ENCODE measurements at places on chromosomes 7 and 10.

DNA sequence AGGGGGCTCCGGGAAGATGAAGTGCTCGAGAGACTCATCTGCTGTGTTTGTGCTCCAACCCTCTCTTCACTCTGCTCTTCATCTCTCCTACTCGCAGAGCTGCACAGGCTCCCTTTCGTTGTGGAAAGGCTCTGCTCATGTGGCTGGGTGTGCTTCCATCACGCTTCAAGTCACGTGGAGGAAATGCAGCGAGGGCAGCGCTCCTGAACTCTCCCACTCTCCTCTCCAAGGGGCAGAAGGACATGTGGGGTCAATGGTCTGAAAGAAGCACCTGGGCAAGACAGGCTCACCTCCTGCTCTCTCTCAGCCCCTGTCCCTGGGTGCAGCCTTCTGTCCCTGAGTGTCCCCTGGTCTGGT is 72.6 kb downstream of the USP6NL start:
- no peak for DNase-seq

DNA sequence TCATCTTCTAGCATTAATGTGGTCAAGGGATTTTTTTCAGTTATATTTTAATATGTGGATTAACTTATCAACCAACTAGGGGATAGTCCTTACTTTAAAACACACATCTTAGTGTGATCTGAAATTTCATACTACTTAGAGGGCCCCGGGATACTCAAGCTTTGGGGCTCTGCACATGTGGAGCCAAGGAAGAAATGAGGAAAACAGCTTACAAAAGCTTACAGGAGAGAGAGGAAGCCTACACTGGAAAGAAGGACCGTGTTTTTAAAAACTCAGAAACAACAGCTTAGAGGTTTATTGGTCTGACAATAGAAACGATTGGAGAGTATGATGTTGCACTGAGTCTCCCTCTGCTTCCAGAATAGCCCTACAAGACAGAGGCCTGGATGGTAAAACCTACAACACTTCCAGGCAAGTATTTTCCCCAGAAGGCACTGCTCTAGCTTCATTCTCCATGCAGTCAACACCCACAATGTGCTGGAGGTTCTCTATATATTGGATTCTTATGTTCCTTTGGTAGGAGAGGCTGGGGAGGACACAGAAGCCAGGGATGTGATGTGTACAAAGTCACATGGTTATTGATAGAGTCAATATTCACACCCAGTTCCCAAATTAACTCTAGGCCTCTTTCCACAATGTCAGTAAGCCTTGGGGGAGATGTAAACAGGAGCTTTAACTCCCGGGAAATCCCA is 47.3 kb downstream of the JCAD start:
- no peak for DNase-seq

DNA sequence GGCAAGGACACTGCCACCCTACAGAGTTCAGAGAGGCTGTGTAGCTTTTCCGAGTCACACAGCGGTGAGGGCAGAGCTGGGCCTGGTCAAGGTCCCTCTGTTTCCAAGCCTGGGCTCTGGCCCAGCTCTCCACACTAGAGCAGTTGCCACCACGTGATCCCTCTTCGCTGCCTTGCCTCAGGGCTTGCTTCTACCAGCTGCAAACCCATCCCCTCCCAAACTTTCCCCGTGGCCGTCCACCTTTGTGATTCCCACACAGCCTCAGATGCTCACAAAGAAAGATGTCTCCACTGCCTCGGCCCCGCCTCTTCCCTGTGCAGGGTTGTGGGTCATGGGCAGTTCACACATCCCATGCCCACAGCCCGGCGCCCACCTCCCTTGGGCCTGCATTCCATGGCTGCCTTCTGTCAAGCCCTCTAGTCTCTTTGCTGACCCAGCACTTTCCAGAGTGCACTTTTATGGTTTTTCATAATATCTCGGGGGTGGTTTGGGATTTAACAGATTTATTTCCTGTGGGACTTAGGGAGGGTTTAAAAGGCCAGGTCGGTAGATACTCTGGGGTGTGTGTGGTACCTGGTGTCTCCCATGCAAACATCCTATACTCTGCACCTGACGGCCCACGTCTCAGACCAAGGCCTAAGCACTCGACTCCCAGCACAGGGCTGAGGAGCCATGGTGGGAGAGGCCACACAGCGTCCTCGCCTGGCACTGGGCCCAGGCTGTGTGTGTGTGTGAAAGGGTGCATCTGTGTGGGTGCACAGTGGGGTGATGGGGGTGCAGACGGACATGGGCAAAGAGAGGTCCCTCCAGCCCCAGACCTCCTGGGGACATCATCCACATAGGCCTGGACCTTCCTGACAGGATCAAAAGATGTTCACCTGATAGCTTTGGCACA is 59.6 kb downstream of the PKD1L1 start:
- DNase-seq = no peak

DNA sequence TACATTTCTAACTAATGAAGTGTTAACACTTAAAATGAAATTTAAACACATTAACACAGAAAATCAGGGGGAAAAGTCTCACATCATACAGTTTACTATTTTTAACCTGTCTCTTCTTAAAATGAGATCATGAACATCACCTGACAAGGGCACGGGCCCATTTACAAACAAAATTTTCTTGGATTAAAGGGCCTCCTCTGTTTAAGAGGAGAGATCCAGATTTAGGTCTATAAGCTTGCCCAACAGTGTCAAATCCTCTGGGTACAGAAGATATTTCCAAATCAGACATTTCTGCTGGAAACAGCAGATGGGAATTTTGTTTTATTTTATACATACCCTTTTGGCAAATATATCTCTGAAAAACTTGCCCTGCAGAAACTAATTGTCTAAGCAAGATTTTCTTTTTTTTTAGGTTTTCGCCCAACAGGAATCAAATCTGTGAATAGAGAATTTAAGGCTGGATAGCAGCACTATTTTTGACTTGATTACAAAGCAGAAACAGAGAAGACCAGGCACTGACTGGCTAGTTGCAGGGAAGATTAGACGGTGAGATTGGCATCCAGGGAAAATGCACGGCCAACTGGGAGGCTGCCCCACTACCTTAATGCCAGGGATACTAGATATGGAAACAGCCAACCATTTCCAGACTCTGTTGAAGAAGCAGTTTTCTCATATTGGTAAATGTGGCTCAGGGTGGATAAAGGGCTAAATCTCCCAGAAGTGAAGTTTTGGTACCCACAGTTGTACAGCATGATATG is 173.4 kb downstream of the LRRN3 start:
- DNase-seq = no peak

- DNase-seq = no peak
These were observed 25.9 kb downstream of the ELFN1 start for GRCh38 chr7:1695800-1696454.

DNA sequence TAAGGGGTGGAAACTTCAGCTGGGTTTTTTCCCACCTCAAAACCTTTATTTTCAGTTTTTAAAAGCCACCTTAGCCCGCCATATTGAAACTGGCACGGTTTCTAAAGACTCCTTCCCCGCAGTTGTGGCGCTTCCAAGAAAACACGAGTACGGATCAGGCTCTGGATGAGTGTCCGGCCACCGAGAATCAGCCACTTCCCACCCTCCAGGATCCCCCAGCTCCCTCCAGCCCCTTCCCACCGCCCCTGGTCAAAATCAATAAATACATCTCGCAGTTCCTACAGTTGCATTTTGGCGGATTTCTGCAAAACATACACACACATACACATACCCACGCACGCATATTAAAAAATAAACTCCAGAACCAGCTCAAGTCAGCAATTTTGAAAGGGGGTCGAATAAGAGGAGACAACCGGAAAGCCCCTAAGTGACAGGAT is 1.1 kb downstream of the SFMBT2 start:
- no peak for DNase-seq

- no peak for DNase-seq
These were observed 92.8 kb downstream of the PRKAG2 start for GRCh38 chr7:151783958-151784575.

GRCh38 chr7:47546733-47547494 is 35.0 kb downstream of the TNS3 start:
- DNase-seq = no peak

DNA sequence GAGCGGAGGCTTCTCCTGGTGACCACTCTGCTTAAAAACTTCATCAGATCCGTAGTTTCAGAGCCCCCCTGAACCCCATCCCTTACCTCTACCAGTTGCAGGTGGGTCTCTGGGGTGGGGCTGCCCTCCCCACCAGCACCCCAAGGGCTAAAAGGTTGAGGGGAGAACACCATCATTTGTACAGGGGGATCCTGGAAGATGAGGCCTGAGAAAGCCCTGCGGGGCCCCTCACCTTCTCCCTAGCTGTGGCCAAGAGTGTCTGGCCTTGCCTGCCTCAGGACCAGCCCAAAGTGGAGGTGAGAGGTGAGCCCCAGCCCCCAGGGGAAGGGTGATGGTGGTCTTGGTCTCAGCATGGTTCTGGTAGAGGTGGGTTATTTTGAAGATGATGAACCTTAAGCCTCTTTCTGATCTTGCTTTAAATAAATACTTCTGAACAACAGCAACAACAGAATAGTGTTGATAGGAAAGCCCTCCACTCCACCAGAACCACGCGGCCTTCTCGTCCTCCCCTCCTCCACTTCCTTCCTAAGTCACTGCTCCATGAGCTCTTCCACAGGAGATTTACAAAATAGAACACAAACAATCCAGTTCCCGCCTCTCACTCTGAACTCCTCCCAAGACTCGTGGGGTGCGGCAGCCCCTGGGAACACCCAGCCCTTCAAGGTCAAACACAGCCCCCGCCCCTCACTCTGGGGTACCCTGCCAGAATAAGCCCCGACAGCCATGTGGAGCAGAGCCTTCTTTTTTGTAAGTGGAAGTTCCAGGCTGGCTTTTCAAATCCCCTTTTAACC is 169.1 kb downstream of the EGFR start:
- no peak for DNase-seq

- no peak for DNase-seq
These were observed 738 bp downstream of the VPS26A start for GRCh38 chr10:69124563-69125268.

DNA sequence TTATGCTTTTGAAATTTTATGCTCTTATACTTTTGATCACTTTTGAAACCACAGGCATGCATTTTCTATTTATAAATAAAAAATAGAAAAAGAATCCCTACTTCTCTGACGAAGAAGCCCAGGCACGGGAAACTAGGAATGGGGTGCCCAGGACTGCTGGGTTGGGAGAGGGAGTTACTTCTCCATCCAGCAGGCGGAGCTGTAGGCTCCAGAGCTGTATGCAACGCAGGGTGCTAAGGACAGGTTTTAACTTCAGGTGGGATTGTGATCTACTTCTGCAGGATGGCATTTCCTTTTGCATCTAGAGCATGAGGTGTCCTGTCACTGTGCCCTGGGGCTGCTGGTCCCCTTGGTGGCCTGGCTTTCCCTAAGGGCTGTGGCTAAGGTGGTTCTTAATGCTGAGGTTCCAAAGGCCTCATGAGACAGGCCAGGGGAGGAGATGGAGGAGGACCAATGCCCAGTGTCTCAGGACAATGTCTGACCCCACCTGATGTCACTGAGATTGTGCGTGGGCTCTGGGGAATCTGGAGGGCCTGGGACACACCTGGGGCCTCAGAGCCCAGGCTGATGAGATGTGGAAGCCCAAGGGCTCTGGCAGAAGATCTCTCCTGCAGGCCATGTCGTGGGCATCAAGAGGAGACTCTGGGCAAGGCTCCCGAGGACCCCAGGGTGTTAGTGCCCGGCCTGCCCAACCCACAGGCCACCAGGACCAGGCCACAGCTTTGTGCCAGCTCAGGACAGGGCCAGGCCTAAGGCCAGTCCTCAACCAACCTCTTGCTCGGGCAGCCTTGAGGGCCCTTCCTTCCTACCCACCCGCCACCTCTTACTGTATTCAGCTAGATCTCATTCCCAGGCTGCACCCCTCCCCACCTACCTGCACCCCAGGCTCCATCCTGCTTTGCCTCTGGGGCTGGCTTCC is 507 bp downstream of the CCDC201 start:
- DNase-seq = no peak

DNA sequence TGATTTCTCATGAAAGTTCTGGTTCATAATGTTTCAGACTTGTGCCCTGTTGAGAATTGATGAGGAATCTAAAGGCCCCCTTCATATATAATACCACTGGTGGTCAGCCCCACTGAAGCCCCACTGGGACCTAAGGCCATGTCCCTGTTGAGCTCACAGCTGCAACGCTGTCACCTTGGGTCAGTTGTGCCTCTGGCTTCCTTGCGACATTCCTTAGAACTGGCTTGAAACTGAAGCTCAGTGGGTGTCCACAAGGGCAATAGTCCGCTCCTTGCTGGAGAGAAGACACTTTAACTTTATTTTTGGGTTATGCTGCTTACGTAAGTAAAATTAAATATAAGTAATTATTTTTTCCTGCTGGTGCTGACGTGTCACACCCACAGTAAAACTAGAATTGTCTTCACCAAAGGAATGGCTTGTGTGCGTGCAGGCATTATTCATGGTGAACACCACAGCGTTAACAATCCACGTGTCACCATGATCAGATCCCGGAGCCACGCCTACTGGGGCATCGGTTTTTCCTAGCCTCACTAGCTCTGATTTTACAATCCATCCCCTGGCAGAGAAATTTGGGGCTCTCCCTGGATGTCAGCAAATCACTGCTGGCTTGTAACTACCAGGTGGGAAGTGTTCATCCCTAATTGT is 66.5 kb downstream of the BICC1 start:
- DNase-seq = no peak

- DNase-seq = no peak
These were observed 8.6 kb downstream of the STAM start for GRCh38 chr10:17652585-17652984.

DNA sequence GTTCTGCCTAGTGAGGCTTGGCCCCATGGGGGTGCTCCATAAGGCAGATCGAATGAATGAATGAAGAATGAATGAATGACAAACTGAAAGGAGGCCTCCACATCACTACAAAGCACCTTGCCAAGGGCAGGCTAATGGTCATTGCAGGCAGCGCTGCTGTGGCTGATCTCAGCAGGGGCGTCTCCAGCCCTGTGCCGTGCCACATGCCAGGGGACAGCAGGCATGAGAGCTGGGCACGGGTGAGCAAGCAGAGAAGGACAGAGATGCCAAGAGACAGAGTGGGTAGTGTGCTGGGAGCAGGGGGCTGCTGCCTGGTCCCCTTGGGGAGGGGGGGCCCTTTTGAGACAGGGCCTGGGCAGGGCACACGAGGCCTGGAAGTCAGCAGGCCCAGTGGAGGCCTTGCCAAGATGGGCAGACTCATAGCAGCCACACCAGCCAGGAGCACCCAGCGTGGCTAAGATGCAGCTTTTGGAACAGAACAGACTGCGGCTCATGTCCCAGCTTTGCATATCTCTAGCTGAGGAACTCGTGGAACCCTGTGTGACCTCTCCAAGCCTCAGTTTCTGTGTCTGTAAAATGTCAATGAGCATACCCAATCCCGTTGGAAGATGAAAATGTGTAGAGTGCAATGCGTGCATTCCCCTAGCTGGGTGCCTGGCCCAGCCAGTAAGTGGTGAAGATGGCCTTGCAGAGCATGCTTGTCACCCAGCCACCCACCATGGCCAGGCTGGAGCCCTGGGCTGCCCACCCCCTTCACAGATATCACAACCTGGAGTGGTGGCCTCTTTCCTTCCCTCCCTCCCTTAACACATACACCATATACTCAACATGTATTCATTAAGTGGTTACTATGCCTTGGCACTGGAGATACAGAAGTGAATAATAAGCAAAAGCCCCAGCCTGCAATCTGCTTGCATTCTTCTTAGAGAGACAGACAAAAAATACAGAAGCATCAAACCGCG is 61.1 kb upstream of the LRRC18 start:
- no peak for DNase-seq

- no peak for DNase-seq
These were observed 24.6 kb upstream of the RHBDD2 start for GRCh38 chr7:75854233-75854632.
